ENCODE measurements at places on chromosomes 3 and 15.

DNA sequence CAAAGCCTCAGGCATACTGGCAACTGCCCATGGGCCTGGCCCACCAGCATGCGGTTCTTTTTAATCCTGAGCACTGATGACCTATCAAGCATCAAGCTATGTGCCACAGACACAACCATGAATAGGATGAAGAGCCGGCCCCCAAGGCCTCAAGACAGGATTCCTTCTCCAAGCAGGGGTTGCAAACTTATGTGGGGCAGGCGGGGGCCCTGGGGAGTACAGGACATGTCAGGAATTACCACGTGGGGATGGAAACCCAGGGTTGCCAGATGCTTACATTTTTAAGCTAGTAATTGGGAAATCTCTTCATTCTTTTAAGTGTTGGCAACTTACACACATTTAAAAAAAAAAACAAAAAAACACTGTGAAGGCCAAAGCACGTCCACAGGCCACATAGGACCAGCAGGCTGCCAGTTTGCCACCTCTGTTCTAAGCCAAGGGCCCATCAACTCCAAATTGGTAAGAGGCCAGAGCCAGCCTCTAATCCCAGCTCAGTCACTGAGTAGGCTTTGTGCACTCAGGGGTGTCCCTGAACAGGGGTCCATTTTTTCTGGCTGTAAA, 32.8 kb downstream of the BDH1 start:
- DNase-seq: no peak

DNA sequence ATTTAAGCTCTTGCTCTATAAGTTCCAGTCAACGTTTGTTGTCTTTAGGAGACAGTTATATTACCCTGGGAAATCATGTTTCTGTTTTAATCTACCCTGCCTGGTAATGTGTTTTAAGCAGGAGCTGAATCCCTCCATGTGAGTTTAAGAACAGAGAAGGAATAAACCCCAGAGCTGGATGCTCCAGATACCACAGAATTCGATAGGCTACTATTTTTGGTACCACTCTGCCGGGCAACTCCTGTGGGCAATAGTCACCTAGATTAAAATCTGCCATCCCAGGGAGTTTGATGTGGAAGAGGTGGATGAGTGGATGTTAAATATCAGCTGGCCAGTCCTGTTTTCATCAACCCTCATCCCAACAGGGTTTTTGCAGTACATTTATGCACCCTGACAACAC, 20.4 kb downstream of the NUDT16 start:
- no peak for DNase-seq

DNA sequence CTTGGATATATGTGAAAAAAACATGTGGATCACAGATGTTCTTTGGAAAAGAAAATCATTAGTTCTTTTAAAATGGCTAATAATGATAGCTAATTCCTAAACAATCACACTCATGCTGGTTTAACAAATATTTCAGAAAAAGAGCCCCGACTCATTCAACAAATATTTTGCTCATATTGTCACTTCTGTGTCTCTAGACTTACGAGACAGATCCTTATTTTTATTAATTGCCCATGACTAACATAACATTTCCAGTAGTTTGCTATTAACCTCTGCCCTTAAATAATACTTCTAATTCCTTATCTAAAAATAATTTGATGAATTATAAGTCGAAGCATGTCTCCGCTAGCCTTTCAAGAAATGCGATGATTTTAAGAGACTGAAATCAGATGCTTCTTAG, 70.4 kb downstream of the SATB1 start:
- no peak for DNase-seq

DNA sequence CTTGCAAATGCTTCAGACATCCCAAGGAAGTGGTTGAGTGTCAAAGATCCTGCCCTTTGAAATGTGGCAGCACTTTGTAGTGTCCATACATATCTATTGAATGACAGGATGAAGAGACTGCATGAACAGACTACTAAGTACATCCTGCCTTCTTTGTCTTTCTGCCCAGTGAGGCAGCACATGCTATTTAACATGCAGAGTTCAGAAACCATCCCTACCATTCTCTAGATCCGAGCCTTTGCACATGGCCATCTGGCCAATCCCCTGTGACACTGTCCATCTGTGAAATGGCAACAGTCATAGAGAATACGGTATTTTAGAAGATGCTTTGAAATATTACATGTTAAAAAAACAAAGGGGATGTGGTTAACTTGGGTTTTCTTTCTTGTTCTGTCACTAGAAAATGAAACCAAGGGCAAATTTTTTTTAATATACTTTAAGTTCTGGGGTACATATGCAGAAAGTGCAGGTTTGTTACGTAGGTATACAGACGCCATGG, 519.6 kb downstream of the NTRK3 start:
- no peak for DNase-seq
